NCI-H187 (cell line): ENCODE measurements at places on chromosomes 5 and 9.

GRCh38 chr5:152551061-152551460, 146.0 kb upstream of the NMUR2 start:
- no peak for DNase-seq

DNA sequence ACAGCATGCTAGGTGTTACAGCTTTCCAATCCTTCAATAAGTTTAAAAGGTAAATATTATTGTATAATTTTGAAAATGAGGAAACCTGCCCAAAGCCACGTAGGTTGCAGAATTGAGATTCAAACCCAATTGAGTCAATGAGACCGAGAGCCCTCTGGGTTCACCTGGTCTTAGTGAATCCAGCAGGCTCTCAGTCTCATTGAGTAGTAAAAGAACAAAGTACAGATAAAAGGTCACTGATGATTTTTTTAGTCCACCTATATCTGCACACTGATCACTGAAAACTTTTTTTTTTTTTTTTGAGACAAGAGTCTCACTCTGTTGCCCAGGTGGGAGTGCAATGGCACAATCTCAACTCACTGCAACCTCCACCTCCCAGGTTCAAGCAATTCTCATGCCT, 27.2 kb downstream of the PLPP1 start:
- no peak for DNase-seq

DNA sequence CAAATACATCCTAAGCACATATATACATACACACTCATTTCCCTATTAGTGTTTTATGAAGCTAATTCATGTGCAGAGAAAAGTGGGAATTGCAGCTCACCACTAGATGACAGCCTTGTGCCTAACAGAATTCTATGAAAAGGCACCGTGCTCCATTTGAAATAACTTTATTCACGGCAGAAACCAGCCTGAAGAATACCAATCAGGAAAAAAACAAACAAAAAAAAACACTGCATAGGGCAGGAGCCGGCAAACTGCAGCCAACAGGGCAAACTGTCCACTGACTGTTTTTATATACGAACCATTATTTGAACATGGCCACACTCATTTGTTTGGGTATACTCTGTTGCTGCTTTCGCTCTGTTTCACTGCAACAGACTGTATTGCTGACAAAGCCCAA, 33.6 kb downstream of the ERMP1 start:
- no peak for DNase-seq

DNA sequence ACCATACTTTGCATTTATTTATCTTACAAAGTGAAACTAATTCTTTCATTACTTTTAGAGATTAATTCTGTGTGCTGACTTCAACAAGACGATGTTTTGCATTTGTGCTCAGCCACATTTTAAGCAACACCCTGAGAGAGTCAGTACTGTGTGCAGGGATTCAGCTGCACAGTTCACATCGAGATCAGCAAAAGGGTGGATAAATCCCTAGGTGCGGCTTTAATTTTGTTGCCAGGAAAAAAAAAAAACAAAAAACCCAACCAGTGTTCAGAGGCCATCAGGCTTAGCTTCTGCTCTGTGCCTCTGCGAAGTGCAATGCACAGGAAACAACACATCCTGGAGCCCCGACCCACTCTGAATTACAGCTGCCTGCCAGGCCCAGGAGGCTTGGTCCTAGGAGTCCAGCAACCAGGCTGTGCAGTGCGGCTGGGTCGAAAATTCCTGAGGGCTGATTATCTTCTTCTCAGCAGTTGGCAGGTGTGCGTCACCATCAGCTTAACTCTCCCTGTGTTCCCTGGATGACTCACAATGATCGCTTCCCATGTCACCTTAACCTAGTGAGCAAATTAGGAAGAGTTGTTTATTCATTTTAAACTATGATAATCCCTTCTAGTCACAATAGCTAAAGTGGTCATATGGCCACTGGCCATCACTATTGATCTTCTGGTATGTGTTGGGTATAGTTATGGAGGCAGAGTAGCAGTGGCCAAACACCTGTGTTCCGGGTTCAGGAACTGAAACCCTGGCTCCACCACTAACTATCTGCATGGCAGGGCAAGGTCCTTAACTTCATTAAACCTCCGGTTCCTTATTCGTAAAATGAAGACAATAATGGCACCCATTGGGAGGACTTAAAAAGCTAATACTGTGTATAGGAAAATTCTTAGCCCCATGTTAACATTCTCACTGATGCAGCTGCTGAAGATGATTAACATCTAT, 31.2 kb upstream of the NDUFB6 start:
- DNase-seq: no peak

GRCh38 chr5:178466342-178466741, 123.9 kb downstream of the COL23A1 start:
- no peak for DNase-seq

DNA sequence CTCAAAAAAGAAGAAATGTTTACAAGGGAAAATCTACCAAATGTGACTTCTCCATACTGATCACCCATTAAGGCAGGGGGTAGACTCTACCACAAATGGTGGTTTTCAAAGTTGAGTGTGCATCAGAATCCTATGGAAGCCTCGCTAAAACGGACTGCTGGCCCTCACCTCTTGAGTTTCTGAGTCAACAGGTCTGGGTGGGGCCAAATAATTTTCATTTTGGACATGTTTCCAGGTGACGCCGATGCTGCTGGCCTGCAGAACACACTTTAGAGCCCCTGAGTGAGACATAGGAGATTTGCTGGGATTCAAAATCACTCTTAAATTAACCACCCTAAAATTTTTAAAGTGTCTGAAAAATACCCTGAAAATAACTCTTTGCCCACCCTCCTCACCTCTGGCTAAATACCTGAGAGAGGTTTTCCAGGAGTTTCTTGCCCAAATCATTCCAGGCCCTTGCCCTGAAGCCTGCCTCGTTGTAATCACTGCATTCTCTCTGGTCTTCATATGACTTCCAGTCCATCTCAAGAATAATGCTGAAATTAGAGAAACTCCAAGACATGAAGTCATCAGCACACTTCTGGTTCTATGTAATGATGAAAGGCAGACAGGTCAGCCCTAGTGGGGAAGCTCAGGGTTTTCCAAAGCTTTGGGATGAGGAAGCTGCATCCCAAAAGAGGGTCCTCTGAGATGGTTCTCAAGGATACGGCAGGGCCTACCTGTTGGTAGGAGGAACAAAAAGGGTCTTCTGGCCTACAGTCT, 18.2 kb downstream of the C9orf152 start:
- no peak for DNase-seq

GRCh38 chr5:132692632-132692967, 18.8 kb downstream of the IL4 start:
- DNase-seq: no peak

- no peak for DNase-seq
Observed at GRCh38 chr5:14489643-14490042, 91.9 kb upstream of the OTULINL start.

- no peak for DNase-seq
Observed at GRCh38 chr5:155665361-155665760, 651.8 kb downstream of the KIF4B start.

- DNase-seq: no peak
Observed at GRCh38 chr9:119175581-119175980, 193.7 kb downstream of the BRINP1 start.

GRCh38 chr5:122713041-122713440, 61.8 kb upstream of the SNX2 start:
- DNase-seq: no peak

DNA sequence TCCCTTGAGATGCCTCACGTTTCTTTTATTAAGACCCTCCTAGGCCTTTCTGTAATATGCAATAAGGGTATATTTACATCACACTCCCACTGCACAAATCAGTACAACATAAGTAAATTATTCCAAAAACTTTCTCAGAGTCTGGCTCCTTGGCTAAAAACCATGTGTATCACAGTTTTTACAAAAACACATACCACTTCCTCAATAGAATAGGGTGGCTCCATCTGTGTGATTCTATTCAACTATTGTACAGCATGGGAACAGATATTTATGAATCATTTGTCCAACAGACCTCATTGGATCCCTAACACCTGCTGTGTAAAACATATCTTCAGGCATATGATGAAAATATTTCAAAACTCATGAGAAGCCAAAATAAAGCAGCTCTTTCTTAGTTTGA, 502.7 kb downstream of the EFNA5 start:
- DNase-seq: no peak

DNA sequence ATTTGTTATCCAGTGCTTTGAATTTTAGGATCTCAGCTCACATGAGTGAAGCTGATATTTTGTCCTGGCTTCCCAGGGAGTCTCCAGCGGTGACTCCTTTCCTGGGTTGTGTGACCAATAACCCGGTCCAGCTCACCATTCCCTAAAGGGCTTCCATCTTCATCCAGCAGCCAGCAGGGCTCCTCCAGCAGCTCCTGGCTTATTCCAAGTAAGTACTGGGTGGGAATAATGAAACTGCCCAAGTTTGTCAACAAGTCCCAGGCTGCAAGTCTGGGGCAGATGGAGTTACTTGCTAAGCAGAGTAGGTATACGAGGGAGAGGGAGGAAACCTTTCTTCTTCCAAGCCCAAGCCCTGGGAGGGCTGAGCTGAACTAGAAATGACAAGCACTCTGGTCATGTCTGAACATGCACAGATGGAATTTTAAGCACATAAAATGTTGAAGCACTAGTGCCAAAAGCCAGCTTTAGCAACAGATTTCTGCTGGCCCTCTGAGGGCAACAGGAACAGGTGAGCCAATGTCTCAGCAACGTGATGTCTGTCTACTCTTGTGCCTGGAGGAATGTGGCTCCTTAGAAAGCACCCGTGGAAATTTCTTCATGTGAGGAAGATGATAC, 153.7 kb upstream of the DAPK1 start:
- no peak for DNase-seq

GRCh38 chr5:19751326-19751725, 236.7 kb downstream of the CDH18 start:
- no peak for DNase-seq

- DNase-seq: no peak
Observed at GRCh38 chr5:40288800-40289485, 390.8 kb upstream of the PTGER4 start.

DNA sequence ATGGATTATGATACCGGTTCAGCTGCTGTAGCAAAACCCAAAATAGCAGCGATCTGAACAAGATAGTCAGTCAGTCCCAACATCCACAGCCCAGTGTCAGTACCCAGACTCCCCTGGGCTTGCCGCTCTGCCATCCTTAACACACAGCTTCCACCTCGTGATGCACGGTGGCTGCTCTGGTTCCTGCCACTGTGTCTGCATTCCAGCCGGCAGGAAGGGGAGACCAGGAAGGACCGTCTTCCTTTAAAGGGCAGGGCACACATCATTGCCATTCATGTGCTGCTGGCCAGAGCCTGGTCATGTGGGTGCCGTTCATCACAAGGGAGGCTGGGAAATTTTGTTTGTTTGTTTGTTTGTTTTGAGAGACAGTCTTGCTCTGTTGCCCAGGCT, 131.0 kb upstream of the IER5L start:
- no peak for DNase-seq

DNA sequence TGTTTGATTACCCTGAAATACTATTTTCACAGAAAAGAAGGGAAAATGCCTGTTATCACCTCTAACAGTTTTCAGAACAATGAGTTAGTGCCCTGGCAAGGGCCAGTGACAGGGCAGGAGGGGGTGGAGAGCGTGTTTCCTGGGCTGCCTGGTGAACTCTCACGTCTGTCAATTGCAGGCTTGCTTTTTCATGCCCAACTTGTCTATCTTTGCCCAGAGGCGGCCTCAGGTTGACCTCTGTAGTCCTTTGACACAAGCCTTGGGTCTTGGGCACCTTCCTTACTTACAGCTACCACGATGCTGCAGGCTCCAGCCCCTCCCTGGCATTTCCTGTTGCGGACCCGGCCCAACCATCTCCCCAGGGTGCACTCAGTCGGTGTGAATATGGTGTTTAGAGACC, 2.2 kb upstream of the CEL start:
- DNase-seq: no peak

DNA sequence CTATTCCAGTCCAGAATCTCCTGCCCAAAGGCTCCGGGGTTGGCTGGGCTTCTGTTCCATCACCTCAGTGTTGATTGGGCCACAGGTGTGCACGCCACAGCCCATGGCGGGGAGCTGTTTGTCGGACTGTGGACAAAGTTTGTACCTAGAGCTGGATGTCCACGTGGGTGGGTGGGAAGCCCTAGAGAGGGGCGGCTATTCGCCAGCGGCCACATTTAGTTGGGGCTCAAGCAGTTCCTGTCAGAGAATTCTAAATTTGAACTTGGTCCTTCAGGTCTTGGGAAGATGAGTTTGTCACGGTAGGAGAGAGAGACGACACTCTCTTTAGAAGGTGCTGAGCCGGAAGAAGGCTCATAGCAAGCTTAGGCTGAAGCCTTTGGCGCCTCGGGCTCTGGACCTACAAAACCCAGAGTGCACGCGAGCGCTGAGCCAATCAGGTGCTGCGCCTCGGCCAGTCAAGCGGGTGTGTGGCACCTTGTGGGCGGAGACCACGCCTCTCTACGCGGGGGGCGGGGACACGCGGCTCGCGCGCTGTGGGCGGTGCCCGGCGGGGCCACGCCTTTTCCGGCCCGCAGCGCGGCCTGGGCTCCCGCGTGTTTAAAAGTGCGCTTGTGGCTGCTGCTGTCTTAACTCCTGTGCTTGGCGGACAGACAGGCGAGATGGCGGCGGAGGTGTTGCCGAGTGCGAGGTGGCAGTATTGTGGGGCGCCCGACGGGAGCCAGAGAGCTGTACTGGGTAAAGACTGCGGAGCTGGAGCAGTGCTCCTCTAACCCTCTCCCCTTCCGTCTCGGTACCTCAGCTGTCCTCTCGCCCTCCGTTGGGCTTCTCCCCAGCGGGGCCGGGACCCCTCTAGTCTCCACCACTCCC, at the start of gene POLR1E:
TSS of gene POLR1E (plus strand) at position 560 of the 867 bp plus-strand sequence. CDS start at position 660, 100 bp downstream.
- DNase-seq: peak; percentile 79

DNA sequence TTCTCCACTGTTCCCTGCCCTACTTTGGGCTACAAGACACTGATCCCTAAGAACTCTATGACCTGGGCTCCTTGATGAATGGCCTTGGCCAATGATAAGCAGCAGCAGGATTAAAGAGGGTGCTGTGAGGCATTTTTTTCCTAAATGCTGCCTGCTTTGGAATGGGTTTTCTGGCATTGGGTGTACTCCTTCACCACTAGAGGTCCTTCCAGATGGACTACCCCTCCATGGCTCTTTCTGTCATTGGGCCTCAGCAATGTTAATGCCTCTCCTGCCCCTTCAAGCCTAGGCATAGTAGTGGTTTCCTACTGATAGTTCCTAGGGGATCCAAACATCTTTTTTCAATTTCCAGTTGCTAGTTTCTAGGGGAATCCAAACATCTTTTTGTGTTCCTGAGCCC, 319.3 kb upstream of the RPS23 start:
- DNase-seq: no peak

DNA sequence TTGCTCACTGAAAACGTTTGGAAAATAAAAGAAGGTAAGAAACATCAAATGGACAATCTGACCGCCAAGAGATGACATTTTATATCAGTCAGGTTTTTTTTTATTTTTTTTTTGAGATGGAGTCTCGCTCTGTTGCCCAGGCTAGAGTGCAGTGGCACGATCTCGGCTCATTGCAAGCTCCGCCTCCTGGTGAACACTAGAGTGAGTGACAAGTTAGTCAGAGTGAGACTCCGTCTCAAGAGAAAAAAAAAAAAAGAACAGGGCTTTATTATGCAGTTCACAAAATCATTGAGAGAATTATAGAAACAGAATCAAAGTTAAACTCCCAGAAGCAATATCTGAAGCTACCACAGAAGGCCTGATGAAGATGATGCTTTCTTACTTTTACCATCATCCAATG, 70.1 kb downstream of the DTWD2 start:
- DNase-seq: no peak

GRCh38 chr9:85359161-85359560, 382.6 kb downstream of the AGTPBP1 start:
- no peak for DNase-seq
